Posterior vena cava (tissue), 2 donors: ENCODE measurements at places on chromosomes 16 and 17.
A peak's percentile ranks its signal among the peaks of the same experiment; 100 is the strongest.

DNA sequence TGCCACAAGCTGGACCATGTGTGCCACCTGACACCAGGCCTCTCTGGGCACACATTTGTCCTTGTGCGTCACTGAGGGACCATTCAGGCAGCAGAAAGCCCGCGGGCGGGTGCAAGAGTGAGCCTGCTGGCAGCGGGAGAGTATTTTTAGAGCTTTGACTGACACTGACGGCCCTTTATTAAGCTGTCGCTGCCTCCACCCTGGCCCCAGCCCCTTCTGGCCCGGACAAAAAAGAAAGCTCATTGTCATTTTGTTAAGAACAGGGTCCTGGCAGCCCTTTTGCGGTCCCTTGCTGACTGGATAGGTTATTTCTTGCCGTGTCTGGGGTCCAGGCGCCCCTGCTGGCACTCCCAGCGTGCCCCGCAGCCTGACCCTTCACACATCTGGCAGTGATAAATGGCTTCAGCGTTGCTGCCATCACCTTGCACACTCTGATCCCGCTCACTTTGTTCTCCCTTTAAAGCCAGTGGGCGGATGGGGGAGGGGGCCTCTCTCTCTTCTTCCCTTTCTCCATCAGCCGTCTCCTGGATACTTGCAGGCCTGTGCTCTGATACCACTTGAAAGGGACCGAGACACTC, 78.4 kb upstream of the NKD1 start:
- peak; percentile 61 for DNase-seq

GRCh38 chr16:84268291-84269040, 26.2 kb upstream of the WFDC1 start:
- peak; percentile 18 for DNase-seq

GRCh38 chr17:63631626-63632025, 9.4 kb downstream of the MAP3K3 start:
- no peak for DNase-seq

GRCh38 chr17:12256380-12256995, 235.8 kb downstream of the MAP2K4 start:
- no peak for DNase-seq

- DNase-seq, result no peak
Observed at GRCh38 chr17:74212209-74212912, 1.0 kb upstream of the TTYH2 start.

GRCh38 chr17:77861981-77862645, 96.4 kb upstream of the TNRC6C start:
- peak; percentile 51 for DNase-seq

GRCh38 chr16:25035494-25036405, 20.6 kb upstream of the ARHGAP17 start:
- no peak for DNase-seq

- no peak for DNase-seq
Observed at GRCh38 chr16:74747-75334, 2.4 kb upstream of the RHBDF1 start.

DNA sequence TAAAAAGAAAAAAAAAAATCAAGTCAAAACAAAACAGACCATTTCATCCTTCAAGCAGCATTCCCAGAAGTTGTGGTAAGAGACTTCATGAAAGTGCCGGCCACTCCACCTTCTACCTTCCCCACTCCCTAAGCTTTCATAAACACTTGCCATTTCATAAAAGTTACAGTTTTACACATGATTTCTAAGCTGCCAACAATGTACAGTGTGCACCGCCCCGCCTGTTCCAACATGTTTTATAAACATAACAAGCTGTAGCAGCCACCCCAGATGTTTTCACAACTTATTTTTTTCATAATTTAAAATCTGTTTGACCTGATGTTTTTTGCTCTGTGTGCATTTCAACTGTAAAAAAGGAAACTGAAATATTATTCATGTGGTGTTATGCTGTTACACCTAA, 608.1 kb downstream of the TOX3 start:
- no peak for DNase-seq

DNA sequence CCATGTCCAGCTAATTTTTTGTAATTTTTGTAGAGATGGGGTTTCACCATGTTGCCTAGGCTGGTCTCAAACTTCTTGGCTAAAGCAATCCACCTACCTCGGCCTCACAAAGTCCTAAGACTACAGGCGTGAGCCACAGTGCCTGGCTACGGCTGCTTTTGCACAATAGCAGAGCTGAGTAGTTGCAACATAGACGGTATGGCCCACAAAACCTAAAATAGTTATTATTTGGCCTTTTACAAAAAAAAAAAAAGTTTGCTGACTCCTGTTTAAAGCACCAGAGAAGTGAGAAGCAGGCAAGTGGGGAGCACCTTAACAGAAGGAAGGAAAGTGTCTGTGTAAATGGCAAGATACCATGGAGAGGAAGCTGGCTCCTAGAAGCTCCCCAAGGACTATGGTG, 5.3 kb upstream of the HSF5 start:
- no peak for DNase-seq
